Sigmoid colon (tissue), 7 donors: ENCODE measurements at places on chromosomes 5 and 9.
A peak's percentile ranks its signal among the peaks of the same experiment; 100 is the strongest.

- peak overlapping the region; percentile 74 for H3K27ac ChIP-seq
- no peaks in the 10 kb centered on the region for H3K36me3 ChIP-seq
- DNase-seq, result no peak
- peaks cover 21% of the 10 kb centered on the region for H3K4me1 ChIP-seq
- no peaks in the 10 kb centered on the region for H3K27me3 ChIP-seq
These were observed 34.3 kb downstream of the CENPP start for GRCh38 chr9:92360083-92360482.

- no peaks in the 10 kb centered on the region for H3K27me3 ChIP-seq
- peak overlapping the region; percentile 62 for H3K27ac ChIP-seq
- H3K4me3 ChIP-seq, result no peak overlapping the region
These were observed 19.9 kb downstream of the ABITRAM start for GRCh38 chr9:108953983-108954574.

DNA sequence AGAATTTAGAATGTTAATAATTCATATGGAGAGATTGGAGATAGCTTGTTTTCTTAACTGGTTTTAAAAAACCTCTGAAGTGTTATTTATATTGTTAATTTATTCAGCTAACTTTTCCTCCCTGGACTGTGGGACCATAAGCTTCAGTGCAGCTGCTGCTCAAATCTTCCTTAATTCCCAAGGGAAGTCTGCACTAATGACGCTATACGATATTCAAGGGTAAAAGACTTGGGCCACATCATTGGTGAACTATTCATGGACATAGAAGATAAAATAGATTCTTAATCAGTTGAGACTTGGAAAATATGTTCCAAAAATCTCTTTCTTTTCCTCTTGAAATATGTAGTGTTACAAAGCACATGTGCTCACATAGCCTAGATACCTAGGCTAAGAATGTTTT, 31.1 kb upstream of the GAS1 start:
- H3K27me3 ChIP-seq, result no peaks in the 10 kb centered on the region
- no peak overlapping the region for H3K4me3 ChIP-seq
- no peak overlapping the region for H3K27ac ChIP-seq
- no peak for DNase-seq

DNA sequence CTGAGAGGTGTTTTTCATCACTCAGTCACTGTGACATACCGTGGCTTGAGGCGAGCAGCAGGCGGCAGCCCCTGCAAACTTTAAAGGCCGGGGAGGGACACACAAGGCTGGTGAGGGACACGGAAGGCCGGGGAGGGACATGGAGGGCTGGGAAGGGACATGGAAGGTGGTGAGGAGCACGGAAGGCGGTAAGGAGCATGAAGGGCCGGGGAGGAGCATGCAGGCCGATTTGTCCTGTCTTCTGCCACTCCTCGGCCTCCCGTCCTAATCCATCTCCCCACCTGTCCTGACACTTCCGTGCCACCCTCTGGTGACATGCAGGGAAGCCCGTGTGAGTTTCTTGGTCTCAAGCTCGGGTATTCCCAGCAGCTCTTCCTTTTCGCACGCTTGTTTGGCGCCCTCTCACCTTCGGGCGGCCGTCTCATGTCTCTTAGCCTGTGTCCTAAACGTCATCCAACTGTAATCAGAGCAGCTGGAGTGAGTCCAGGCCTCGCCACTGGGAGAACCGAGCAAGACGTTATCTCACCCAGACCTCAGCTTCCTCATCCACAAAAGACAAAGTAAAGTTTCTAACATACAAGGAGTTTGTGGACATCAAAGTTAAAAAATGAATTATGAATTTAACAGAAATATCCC, 126.5 kb downstream of the MRPL36 start:
- H3K36me3 ChIP-seq, result no peaks in the 10 kb centered on the region
- DNase-seq, result no peak
- no peak overlapping the region for H3K27ac ChIP-seq
- H3K4me3 ChIP-seq, result no peak overlapping the region
- H3K27me3 ChIP-seq, result peaks cover 48% of the 10 kb centered on the region

- H3K27ac ChIP-seq, result no peak overlapping the region
- H3K4me3 ChIP-seq, result no peak overlapping the region
- peaks cover 12% of the 10 kb centered on the region for H3K4me1 ChIP-seq
- no peak for DNase-seq
- H3K27me3 ChIP-seq, result no peaks in the 10 kb centered on the region
- no peaks in the 10 kb centered on the region for H3K36me3 ChIP-seq
These were observed 116.0 kb downstream of the UNC13B start for GRCh38 chr9:35277628-35278359.

DNA sequence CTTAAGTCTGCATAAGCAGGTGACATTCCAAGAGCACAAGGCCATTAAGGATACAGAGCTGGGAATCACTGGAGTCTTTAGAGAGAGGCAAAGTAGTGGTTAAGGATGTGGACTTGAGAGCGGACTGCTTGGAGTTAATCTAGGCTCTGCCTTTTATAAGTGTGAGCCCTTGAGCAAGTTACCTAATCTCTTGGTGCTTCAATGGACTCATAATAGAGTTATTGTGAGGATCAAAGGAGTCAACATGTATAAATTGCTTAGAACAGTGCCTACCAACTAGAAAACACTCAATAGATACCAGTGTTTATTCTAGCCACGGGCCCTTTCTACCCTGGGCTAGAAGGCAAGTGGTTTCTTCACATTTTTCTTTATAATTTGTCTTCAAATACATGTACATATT, 819.4 kb downstream of the NR2F1-AS1 start:
- no peaks in the 10 kb centered on the region for H3K27me3 ChIP-seq
- no peaks in the 10 kb centered on the region for H3K4me1 ChIP-seq
- no peak overlapping the region for H3K27ac ChIP-seq
- H3K4me3 ChIP-seq, result no peak overlapping the region
- H3K36me3 ChIP-seq, result no peaks in the 10 kb centered on the region
